Liver (tissue), 10 donors: ENCODE measurements at places on chromosomes 6 and 20.
A peak's percentile ranks its signal among the peaks of the same experiment; 100 is the strongest.

DNA sequence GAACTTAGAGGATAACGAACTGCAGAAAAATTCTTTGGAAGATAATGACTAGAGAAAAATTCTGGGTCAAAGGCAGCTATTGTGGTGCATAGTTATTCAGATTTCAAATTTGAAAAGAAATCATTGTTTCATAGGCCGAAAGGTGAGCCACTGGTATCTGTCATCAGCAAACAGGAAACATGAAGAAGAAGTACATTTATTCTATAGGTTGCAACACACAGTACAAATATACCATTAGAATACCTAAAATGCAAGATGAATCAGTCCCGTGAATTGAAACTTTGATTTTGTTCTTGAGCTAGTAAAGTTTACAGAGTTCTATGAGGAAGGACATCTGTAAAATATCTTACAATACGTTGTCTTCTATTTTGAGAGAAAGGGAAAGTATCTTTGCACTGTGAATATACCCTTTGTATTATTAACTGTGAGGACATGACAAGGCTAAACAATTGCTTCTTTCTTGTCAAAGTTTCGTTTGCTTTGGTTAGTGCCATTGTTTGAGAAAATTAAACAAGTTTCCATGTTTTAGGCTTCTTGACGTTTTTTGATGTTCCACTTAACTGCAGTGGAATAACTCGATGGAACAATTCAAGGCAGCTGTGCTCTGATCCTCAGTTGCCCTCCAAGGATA lies 84.7 kb downstream of the HDGFL1 start:
- no peak for DNase-seq
- no peaks in the 10 kb centered on the region for H3K4me1 ChIP-seq
- no peak overlapping the region for H3K27ac ChIP-seq

GRCh38 chr6:105243487-105243886 lies 63.7 kb upstream of the POPDC3 start:
- no peaks in the 10 kb centered on the region for H3K36me3 ChIP-seq
- no peak overlapping the region for H3K4me3 ChIP-seq
- H3K27me3 ChIP-seq = no peaks in the 10 kb centered on the region
- no peaks in the 10 kb centered on the region for H3K4me1 ChIP-seq
- no peak for DNase-seq

DNA sequence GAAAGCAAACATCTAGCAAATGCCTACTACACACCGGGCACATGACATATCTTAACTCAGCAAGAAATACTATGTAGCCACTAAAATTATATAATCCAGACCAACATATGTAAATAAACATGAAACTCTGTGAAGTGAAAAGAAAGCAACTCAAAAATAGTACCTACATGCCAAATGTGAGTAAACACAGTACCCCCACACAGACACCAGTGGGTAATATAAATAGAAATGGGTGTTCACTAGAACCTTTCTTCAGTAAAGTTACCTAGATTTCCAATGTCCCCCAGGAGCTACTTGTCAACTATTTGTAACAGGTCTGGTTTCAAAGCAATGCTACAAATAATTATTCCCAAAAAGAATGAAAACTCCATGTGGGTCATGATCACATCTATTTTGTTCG lies 25.5 kb downstream of the TRERF1 start:
- no peaks in the 10 kb centered on the region for H3K27me3 ChIP-seq
- peaks cover 3% of the 10 kb centered on the region for H3K4me1 ChIP-seq
- DNase-seq = no peak
- H3K36me3 ChIP-seq = no peaks in the 10 kb centered on the region
- H3K27ac ChIP-seq = no peak overlapping the region

GRCh38 chr20:51640743-51641142 lies 98.2 kb upstream of the NFATC2 start:
- no peaks in the 10 kb centered on the region for H3K4me1 ChIP-seq
- peaks cover 6% of the 10 kb centered on the region for H3K36me3 ChIP-seq
- H3K4me3 ChIP-seq = no peak overlapping the region
- no peaks in the 10 kb centered on the region for H3K27me3 ChIP-seq
- H3K27ac ChIP-seq = no peak overlapping the region

GRCh38 chr6:154503658-154504057 lies 6.8 kb downstream of the CNKSR3 start:
- H3K27me3 ChIP-seq = no peaks in the 10 kb centered on the region
- H3K4me3 ChIP-seq = no peak overlapping the region
- peaks cover 35% of the 10 kb centered on the region for H3K4me1 ChIP-seq

GRCh38 chr20:10610251-10610650 lies 63.5 kb downstream of the JAG1 start:
- no peak for DNase-seq
- no peaks in the 10 kb centered on the region for H3K36me3 ChIP-seq
- no peaks in the 10 kb centered on the region for H3K27me3 ChIP-seq
- H3K4me3 ChIP-seq = no peak overlapping the region
- no peaks in the 10 kb centered on the region for H3K4me1 ChIP-seq
- H3K27ac ChIP-seq = no peak overlapping the region

- H3K27ac ChIP-seq = no peak overlapping the region
- no peaks in the 10 kb centered on the region for H3K36me3 ChIP-seq
- no peak overlapping the region for H3K4me3 ChIP-seq
- no peaks in the 10 kb centered on the region for H3K27me3 ChIP-seq
- no peaks in the 10 kb centered on the region for H3K4me1 ChIP-seq
Observed at GRCh38 chr6:16470502-16471221, 232.3 kb downstream of the GMPR start.

DNA sequence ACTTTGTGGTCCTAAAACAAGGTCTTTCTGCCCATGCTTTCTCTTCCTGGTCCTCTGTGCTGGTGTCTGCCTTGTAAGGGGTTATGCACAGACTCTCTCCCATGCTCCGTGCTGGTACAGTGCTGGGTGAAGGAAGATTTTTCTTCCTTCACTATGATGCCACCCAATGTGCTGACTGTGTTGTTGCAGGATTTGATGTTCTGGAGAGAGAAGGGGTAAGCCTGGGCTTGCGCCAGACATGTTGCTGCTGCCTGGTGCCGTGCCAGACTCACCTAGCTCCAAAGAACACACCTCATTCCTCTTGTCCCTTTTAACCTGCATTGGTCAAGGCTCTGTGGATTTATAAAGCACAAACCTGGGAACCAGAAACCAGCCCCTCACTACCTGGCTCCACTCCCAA lies 28.4 kb upstream of the ARMH2 start:
- H3K36me3 ChIP-seq = no peaks in the 10 kb centered on the region
- H3K27ac ChIP-seq = no peak overlapping the region
- H3K4me3 ChIP-seq = no peak overlapping the region
- no peaks in the 10 kb centered on the region for H3K27me3 ChIP-seq
- DNase-seq = no peak
- no peaks in the 10 kb centered on the region for H3K4me1 ChIP-seq

- no peaks in the 10 kb centered on the region for H3K36me3 ChIP-seq
- no peak overlapping the region for H3K27ac ChIP-seq
- no peak for DNase-seq
- H3K27me3 ChIP-seq = no peaks in the 10 kb centered on the region
- H3K4me1 ChIP-seq = no peaks in the 10 kb centered on the region
Observed at GRCh38 chr20:24771542-24772061, 177.5 kb upstream of the CST7 start.

DNA sequence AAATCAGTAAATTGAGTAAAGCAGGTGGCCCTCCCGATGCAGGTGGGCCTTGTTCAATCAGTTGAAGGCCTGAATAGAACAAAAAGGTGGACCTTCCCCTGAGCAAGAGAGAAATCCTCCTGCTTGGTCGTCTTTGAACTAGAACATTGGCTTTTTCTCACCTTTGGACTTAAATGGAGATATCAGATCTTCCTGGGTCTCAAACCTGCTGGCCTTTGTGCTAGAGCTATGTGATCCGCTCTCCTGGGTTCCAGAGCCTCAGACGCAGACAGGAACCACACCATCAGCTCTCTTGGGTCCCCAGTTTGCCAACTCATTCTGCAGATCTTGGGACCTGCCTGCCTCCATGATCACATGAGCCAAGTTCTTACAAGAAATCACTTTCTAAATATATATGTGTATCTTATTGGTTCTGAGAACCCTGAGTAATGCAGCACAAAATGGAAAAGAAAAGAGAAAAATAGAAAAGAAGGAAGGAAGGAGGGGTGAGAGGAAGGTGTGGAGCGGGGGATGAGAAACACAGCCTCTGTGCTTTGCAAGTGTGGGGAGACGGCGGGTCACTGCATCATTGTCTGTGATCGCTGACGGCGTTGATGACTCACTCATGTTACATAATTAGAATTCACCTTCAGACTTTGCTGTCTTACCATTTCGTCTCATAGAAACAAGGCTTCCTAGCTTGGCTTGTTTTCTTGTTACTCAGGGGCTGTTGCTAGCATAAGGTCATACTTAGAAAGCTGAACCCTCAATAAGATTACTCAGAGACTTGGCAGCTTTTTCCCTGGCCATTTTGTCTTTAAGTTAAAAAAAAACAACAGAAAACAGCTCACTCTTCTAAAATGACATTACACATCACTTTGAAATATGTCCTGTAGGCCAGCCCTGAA lies 85.7 kb upstream of the NEDD9 start:
- H3K27ac ChIP-seq = no peak overlapping the region
- no peaks in the 10 kb centered on the region for H3K4me1 ChIP-seq
- DNase-seq = no peak
- H3K27me3 ChIP-seq = no peaks in the 10 kb centered on the region
- no peaks in the 10 kb centered on the region for H3K36me3 ChIP-seq

GRCh38 chr6:152296648-152297376 lies 340.4 kb downstream of the SYNE1 start:
- H3K36me3 ChIP-seq = peaks cover 5% of the 10 kb centered on the region
- DNase-seq = no peak
- no peaks in the 10 kb centered on the region for H3K27me3 ChIP-seq
- no peak overlapping the region for H3K27ac ChIP-seq

- no peaks in the 10 kb centered on the region for H3K36me3 ChIP-seq
- no peak overlapping the region for H3K4me3 ChIP-seq
- H3K27ac ChIP-seq = no peak overlapping the region
- no peak for DNase-seq
- H3K27me3 ChIP-seq = no peaks in the 10 kb centered on the region
Observed at GRCh38 chr6:4342407-4343137, 207.2 kb upstream of the ECI2 start.

GRCh38 chr6:130366107-130367005 lies 539 bp downstream of the TMEM200A start:
- H3K36me3 ChIP-seq = no peaks in the 10 kb centered on the region
- H3K27ac ChIP-seq = no peak overlapping the region
- peak overlapping the region; percentile 59 for H3K4me3 ChIP-seq
- H3K27me3 ChIP-seq = no peaks in the 10 kb centered on the region
- DNase-seq = no peak
- peaks cover 15% of the 10 kb centered on the region for H3K4me1 ChIP-seq

GRCh38 chr6:100320686-100321085 lies 144.0 kb downstream of the SIM1 start:
- no peaks in the 10 kb centered on the region for H3K27me3 ChIP-seq
- no peaks in the 10 kb centered on the region for H3K36me3 ChIP-seq
- H3K27ac ChIP-seq = no peak overlapping the region
- no peak overlapping the region for H3K4me3 ChIP-seq
- no peaks in the 10 kb centered on the region for H3K4me1 ChIP-seq

GRCh38 chr6:161035182-161035980 lies 43.8 kb downstream of the MAP3K4 start:
- no peak overlapping the region for H3K4me3 ChIP-seq
- H3K27me3 ChIP-seq = no peaks in the 10 kb centered on the region
- no peaks in the 10 kb centered on the region for H3K4me1 ChIP-seq

DNA sequence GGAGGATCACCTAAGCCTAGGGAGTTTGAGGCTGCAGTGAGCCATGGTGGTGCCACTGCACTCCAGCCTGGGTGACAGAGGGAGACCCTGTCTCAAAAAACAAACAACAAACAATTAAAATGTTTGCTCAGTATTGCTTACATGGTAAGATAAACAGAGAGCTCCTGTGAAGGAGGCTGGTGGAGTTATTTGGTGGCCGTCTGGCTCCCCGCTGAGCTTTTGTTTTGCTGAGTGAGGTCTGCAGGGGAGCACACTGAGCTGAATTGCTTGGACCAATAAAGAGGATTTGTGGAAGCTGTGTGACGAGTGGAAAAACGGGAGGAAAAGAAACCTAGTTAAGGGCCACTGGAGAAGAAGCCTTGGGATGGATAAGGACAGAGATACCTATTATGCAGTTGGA lies 41.1 kb upstream of the BMP6 start:
- no peaks in the 10 kb centered on the region for H3K27me3 ChIP-seq
- no peaks in the 10 kb centered on the region for H3K36me3 ChIP-seq
- H3K27ac ChIP-seq = no peak overlapping the region

DNA sequence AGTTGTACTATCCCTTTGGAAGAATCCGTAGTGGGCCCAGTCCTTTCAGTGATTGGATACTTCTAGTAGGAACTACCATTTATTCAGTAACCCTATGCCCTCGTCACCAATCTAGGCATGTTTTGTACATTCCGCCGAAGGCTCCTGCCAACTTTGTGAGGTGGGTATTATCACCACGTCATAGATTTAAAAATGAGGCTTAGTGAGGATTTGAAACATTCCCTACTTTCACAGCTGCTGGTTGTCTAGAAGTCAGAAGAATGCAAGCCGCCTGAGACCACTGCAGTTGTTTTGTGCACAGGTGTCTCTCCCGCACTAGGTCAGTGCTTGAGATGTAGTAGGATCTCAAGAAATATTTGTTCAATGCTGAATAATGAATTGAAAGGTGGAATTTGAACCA lies 32.6 kb downstream of the ENPP1 start:
- no peaks in the 10 kb centered on the region for H3K27me3 ChIP-seq
- H3K36me3 ChIP-seq = no peaks in the 10 kb centered on the region
- no peak overlapping the region for H3K27ac ChIP-seq
- H3K4me1 ChIP-seq = peaks cover 51% of the 10 kb centered on the region
- no peak for DNase-seq

DNA sequence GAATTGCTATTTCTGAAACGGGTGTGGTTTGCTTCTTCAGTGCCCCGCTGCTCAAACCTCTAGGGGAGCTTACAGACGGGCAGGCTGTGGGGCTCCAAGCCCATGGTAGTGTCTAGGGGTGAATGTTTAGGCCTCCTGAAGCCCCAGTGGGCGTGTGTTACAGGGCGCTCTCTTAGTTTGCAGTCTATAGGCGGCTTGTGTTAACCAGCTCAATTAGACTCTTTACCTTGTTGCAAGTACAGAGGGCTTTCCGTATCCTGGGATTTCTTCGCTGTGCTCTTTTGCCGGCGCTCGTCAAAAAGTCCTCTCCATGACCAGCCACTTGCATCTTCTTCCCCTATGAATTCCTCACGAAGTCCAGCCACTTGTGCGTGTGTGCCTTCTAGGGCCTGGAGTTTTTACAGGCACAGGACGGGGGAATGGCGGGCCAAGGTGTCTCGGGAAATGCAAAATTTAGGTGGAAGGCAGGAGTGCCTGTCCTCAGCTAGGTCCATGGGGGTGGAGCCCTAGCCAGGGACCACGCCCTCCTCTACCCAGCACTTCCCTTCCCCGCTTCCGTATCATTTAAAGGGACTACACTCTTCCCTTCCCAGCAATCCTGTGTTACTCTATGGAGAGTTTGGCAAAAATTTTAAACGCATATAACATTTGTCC lies 94.5 kb downstream of the HTR1B start:
- H3K27me3 ChIP-seq = no peaks in the 10 kb centered on the region
- peak; percentile 34 for DNase-seq
- H3K27ac ChIP-seq = no peak overlapping the region
- no peaks in the 10 kb centered on the region for H3K4me1 ChIP-seq
- no peaks in the 10 kb centered on the region for H3K36me3 ChIP-seq
